ENCODE measurements at places on chromosomes 12 and 14.

- DNase-seq = no peak
Observed at GRCh38 chr12:9866860-9867269, 2.3 kb downstream of the CLEC2B start.

DNA sequence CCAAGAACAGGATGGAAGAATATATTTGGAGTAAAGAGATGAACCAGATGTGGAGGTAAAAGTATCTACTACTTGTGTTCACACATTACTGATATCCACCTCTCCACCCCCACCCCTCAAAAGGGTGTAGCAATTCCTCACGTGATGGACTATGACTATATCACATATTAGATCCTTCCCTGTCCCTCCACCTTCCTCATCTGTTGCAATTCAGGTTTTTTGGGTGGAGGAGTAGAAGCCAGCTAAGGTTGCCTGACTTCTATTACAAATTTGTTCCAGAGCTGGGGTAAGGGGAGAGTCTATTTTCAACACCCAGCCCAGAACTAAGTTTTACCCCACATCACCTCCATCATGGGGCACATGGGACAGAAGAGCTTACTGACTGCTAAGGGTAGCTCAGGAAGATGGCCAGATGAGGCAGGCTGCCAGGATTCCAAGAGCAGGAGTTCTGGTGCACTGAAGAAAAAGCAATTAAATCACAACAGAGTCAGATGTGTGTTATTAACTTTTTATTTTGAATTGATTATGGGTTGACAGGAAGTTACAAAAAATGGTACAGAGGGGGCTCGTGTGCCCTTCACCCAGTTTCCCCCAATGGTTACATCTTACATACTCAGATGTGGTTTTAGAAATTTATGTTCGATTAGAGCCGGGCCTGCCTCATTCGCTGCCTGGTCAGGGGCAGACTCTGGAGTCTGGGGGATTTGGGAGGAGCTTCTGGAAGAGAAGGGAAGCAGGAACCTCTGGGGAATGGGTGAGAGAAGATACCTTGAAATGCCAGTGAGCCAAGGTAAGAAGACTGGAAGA lies 2.1 kb downstream of the RNASE13 start:
- DNase-seq = no peak

DNA sequence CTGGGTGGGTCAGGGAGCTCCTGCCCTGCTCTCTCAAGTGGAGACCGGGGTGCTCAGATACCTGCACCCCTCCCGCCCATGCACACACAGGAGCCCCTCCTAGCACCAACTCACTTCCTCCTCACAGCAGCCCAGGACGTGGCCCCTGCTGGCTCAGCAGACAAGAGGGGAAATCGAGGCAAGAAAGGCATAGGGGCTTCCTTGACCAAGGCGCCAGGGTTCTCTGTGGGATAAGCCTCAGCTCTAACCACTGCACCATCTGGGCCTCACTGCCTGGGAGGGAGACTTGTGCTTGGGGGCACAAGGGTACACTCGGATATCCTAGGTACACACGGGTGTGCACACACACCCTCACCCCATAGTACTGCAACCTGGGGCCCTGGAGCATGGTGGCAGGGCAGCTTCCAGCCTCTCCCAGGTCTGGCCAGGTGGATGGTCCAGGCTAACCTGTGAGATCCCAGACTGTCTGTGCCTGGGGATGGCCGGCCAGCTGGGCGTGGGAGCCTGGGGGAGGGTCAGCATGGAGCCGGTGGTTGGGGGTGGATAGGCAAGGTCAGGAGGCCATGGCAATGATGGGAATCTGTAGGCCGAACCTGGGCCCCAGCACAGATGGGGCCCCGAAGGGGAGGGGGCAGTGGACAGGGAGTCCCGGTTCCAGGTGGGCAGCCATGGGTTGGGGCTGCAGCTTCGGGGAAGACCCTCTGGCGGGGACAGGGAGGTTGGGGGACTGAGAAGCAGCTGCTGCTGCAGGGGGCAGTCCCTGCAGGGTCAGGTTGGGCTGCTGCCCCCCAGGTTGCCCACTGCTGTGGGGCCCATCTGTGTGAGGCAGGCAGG lies 312.4 kb downstream of the TMEM121 start:
- DNase-seq = no peak

DNA sequence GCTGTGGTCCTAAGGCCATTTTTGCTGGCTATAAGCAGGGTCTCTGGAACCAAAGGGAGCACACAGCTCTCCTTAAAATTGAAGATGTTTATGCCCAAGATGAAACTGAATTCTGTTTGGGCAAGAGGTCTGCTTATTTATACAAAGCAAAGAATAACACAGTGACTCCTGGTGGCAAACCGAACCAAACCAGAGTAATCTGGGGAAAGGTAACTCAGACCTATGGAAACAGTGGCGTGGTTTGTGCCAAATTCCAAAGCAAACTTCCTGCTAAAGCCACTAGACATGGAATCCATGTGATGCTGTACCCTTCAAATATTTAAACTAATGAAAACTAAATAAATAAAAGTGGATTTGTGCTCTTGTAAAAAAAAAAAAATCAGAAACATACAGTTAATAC lies 29.6 kb upstream of the BICDL1 start:
- no peak for DNase-seq

GRCh38 chr14:72801381-72801812 lies 92.5 kb downstream of the DPF3 start:
- DNase-seq = no peak

DNA sequence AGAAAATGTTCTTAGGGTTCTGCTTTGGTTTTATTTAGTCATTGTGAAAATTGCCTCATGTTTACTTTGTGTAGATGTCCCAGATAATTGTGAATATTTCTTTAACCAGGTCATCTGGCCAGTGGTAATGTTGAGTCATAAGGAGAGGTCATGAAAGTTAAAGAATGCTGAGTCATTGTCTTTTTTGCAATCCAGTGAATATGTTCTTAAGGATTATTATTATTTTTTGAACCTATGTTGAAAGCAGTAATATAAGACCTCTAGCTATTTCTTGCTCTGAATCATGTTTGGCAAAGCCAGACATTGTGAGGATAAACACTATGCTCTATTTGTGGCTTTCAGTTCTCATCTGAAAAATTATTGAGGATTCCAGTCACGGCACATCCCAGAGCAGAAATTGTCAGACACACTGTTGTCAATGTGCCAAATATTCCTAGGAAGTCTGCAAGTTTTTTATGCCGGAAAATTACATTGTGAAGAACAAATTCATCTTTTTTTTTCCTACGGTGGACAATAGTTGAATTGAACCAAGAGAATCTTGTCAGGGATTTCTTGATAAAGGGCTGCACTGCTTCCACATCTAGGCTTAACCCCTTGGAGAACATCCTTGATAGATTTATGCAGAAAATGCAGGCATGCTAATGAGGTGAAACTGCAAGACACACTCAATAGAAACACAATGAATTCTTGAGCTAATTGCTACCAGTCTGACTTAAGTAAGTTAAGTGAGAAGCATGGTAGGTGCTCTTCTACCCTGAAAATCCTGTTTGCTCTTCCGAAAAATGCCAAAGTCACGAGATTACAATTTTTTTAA lies 369.6 kb downstream of the ATP23 start:
- no peak for DNase-seq
